ENCODE measurements at places on chromosomes 7 and 10.

DNA sequence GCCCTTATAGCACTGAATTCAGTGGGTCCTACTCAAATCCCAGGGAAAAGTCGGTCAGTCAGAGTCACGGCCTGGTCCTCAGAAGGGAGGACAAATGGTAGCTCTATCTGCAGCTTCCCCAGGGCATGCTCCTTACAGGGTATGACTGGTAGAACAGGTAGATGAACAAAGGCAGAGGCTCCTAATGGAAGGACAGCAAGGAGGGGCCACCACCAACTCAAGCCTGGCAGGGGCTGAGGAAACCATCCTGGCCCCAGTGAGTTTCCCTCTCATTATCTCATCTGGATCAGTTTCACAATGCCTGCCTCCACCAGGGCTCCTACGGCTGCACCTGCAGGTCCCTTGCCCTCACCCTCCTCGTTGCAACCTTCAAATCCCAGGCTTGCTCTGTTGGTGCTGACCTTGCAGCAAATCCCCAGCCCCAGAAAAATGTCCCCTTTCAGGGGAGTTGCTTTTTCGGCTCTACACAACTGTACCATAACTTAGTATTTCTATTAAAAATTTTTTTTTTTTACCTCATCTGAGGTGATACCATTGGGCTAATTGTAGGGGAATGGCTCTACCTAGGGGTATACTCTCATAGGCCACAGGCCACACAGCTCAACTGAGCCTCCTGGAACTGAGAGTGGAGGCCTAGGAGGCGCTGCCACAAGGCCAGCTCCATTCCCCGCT lies 2.4 kb upstream of the MYO1G start:
- DNase-seq: no peak

GRCh38 chr7:136530831-136531230 lies 337.6 kb upstream of the CHRM2 start:
- peak; percentile 3 for DNase-seq

DNA sequence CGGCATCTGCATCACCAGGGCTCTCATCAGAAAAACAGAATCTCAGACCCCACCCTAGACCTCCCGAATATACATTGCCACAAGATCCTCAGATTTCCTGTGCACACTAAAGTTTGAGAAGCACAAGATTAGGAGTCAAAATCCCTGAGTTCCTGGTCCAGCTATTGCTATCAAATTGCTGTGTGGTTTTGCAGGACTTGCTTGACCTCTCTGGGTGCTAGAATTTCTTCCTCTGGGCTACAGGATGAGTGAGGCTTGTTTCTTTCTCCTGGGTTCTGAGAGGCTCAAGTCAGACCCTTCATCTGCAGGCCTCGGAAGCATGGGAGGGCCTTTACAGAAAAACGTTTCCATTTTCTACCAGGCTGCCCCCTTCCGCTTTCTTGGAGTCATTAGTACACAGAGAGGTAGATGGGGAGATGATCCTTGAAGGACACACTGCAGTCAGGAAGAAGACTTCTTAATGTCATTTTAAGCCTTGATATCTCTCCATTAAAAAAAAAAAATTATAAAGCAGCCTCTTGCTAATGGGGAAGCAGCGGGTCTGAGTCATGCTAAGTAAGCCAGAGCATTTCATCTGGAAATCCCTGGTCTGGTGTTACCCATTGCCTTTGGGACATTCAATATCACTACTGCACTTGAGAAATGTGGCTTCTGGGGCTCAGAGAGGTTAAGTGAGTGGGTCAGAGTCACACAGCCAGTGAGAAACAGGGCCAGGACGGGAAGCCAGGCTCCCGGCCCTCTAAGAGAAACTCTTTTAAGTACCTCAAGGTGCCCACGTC lies 173.5 kb downstream of the KCNMA1 start:
- DNase-seq: no peak

DNA sequence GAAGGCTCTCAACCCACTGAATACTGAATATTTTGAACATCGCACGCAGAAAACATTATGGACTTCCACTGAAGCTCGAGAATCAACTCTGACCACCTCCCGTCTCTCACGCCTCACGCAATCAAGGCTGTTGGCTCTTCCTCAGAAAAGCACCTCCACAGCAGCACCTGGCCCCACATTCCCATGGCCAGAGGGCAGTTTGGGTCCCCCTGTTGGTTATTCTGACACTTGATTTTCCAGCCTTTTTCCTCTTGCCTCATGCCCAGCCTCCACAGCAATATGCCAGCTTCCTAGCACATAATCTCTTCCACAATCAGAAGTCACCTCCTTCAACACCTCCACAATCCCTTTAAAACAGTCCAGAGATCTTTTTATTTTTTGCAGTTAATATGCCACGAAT lies 55.9 kb downstream of the SVOPL start:
- DNase-seq: no peak

DNA sequence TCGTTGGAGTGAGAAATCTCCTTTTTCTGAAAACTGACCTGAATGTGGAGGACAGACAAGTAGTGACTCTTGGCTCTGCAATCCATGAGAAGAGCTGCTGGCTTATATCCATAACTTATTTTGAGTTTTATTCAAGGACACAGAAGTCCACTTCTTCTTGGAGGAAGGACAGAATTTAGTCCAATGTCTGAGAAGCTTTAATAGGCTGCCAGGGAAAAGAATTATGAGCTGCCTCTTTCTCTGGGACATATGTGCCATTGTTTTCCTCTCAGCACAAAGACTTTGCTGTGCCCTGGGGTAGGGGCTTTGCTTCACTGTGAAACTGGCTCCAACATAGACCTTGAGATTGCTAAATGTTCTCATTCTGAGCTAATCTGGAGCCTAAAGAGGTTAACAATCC lies 20.5 kb upstream of the AOC1 start:
- DNase-seq: no peak

- no peak for DNase-seq
Observed at GRCh38 chr10:103166523-103166922, 26.5 kb downstream of the NT5C2 start.

GRCh38 chr7:95200741-95201140 lies 123.6 kb downstream of the PON1 start:
- DNase-seq: no peak

GRCh38 chr10:116208956-116209567 lies 63.9 kb downstream of the GFRA1 start:
- no peak for DNase-seq

GRCh38 chr10:19974138-19974537 lies 157.9 kb downstream of the PLXDC2 start:
- no peak for DNase-seq

DNA sequence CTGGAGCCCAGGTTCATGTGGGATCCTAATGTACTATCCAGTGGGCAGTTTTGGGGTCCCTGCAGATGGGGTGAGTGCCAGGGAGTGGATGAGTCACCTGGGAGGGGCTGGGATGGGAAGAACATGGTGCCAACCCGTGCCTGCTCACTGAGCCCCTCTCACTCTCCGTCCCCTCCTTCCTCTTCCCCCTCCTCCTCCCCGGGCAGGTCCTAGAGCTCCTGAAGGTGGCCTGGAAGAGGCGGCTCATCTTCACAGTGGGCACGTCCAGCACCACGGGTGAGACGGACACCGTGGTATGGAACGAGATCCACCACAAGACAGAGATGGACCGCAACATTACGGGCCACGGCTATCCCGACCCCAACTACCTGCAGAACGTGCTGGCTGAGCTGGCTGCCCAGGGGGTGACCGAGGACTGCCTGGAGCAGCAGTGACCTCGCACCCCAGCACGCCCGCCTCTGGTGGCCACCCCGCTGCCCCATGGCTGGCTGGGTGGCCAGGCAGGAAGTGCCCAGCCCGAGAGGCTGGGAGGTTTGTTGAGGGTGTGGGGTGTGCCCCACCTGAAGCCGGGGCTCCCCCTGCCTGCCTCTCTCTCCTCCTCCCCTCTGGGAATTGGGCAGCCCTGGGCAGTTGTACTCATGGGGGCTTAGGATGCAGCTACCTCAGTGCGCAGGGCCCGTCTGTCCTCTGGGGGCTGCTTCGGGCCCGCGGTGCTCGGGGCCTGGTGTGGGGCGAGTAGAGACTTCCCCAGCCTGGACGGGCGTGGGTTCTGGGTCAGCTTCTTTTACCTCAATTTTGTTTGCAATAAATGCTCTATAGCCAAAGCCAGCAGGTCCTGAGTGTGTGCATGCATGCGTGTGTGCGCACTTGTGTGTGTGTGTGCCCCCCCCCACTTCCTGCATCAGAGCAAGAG lies 4.9 kb upstream of the UPK3B start:
- no peak for DNase-seq

- no peak for DNase-seq
Observed at GRCh38 chr7:40586197-40586596, 451.4 kb downstream of the SUGCT start.

DNA sequence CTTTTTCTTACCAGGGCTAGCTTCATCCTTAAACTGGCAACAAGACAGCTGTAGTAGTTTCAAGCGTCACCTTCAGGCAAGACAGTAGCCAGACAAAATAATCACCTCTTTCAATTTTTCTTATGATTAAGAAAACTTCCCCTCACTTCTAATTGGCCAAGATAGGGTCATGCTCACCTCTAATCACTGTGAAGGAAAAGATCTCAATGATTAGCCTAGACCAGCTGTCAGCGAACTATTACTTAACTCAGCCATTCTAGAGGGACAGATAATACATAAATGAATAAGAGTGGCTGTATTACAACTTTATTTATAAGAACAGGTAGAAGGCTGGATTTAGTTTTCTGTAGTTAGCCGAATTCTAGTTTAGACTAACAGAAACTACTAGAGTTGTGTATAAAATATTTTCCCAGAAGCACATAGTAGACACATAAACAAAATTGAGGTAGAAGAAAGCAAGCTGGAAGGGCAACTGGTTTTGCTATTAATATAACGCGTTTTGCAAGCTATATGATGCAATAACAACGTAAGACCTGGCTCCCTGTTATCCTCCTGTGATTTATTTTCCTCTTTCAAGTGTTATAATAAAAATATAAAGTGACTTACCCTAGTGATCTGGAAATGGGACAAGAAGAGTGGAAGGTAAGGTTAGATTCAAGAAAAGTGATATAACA lies 64.3 kb downstream of the ELAPOR2 start:
- no peak for DNase-seq

DNA sequence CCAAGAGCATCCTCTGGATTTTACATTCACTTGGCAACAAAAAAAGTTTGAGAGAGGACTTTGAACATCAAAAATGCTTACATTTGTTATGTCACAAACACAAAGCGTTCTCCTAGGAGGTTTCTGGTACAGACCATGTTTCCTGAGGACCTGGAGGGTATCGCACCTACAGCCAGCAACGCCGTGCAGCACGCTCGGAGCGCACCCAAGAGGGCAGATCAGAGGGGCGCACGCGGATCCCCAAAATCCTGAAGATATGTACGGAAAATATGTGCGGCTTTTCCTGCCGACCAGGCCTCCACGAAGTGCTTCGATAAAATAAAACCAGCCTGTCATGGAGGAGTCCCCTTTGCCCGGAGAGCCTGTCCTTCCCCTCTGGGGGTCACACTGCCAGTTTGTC lies 454.9 kb downstream of the DNAJB6 start:
- no peak for DNase-seq

DNA sequence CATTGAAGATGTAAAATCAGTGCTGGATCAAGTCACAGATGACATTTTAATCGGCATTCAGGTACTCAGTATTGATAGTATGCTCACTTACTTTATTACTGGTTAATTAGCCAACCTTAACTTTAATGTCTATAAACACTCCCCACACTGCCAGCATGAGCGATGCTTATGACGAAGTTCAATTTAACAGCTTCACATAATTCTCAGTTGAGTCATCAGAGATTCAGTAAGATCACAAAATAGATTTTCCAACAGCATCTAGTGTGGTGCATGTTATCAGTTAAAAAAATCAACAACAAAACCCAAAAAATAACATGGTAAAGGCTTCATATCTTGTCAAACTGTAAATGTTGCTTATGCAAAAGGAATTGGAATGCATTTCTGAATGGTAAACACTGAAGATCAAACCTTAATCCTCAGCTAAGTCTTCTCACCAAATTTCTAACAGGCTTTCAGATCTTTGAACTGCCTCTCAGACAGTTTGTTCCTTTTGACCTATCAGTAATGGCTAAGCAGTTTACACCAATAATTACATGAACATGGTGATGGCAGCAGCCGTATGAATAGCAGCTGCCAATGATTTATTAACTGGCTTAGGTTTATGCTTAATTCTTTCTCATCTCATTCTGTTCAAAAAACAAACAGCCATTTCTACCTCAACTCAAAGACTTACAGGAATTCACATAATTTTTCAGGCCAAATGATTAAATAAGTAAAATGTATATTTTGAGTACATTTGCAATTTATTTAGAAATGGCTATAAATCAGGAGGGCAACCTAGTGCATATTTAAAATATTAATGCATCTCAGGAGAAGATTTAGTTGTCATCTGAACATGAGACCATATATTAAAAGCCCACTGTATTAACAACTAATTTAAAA lies 98.5 kb downstream of the CABCOCO1 start:
- DNase-seq: no peak

DNA sequence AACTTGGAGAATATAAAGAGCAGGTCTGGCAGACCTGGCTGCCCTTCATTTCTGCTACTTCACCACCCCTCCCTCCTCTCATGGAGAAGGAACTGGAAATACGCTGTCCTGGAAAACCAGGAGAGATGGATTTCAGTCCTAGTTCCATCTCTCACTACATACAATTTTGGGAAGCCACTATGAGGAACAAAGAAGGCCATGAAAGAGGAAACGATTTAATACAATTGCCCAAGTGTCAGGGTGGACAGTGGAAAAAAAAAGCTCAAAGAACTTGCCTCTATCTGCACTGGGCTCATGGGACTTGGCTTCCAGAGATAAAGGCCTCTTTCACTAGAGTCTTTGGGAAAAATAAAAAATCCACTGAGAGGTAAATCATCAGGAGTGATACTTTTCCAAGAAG lies 561.7 kb downstream of the KCNMA1 start:
- DNase-seq: no peak

DNA sequence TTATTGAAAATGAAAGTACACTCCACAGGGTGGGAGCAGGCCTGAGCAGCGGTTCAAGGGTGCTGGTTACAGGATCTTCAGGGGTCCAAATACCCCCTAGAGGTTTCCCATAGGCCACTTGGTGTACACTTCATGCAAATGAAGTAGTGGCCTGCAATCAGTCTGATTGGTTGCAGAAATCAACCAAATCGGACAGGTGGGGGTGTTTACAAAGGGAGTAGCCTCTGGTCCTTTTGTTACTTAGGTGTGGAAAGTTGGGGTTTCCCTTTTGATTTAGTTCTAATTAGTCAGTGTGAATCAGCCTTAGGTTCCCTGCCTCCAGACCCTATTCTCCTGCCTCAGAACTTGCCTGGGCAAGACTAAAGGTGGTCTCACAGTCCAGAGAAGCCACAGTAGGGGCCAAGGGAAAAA lies 49.6 kb downstream of the SYPL1 start:
- no peak for DNase-seq

- DNase-seq: no peak
Observed at GRCh38 chr7:11009631-11010030, 36.0 kb downstream of the PHF14 start.

DNA sequence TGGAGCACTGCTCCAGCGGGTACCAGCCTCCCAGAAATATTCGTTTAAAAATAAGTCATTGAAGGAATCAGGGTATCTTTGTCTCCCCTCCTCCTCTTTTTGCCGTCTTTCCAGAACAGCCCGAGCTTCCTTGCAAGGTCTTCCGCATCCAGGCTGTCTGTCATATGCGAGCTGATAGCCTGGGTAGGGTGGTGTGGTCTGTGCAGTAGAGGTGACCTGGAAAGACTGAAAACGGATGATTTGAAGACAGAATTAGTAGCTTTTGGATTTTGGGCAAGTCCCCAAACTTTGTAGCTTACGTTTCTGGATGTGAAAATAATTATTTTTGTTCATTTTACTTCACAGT lies 480 bp downstream of the VPS50 start:
- DNase-seq: no peak

- no peak for DNase-seq
Observed at GRCh38 chr10:44458671-44459413, 73.9 kb upstream of the CXCL12 start.

GRCh38 chr10:119305860-119306513 lies 98.6 kb downstream of the GRK5 start:
- no peak for DNase-seq

- no peak for DNase-seq
Observed at GRCh38 chr7:101226721-101227120, 8.8 kb downstream of the ZNHIT1 start.

All from HAP-1 (cell line).